ENCODE measurements at places on chromosomes 3 and 15.
A peak's percentile ranks its signal among the peaks of the same experiment; 100 is the strongest.

DNA sequence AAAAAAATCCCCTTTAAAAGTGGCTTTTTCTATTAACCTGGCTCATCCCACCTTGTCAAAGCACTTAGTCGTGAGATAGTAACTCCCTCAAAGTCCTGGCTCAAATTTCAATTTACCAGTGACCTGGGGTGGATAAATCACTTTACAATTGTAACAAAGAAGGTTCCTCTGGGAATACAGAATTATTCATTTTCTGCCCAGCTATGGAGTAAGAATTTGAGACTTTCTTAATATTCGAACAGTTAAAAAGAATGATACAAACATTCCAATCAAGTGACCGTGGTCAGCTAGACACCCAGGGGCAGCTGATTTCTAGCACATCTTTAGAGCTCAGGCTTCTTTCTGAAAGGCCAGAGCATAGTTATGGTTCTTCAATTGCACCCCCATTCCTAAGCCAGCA is 291.0 kb upstream of the TGFBR2 start:
- no peak for DNase-seq

GRCh38 chr3:15223685-15224572 is 17.9 kb downstream of the CAPN7 start:
- no peak for DNase-seq

DNA sequence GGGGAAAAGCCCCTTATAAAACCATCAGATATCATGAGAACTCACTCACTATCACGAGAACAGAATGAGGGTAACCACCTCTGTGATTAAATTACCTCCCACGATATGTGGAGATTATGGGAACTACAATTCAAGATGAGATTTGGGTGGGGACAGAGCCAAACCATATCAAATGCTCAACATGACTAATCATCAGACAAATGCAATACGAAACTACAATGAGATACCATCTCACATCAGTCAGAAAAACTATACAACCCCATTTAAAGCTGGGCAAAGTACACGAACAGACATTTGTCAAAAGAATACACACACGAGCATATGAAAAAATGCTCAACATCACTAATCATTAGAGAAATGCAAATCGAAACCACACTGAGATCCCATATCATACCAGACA is 67.7 kb downstream of the SCAPER start:
- DNase-seq, result no peak

GRCh38 chr3:8420612-8421011 is 81.0 kb upstream of the LMCD1 start:
- DNase-seq, result no peak

GRCh38 chr3:17013050-17013449 is 128.3 kb downstream of the PLCL2 start:
- DNase-seq, result no peak

GRCh38 chr15:98957655-98958054 is 49.9 kb downstream of the PGPEP1L start:
- DNase-seq, result no peak

GRCh38 chr3:26960382-26960781 is 337.8 kb downstream of the LRRC3B start:
- DNase-seq, result no peak

- no peak for DNase-seq
Observed at GRCh38 chr15:85097725-85098124, 116.1 kb downstream of the PDE8A start.

DNA sequence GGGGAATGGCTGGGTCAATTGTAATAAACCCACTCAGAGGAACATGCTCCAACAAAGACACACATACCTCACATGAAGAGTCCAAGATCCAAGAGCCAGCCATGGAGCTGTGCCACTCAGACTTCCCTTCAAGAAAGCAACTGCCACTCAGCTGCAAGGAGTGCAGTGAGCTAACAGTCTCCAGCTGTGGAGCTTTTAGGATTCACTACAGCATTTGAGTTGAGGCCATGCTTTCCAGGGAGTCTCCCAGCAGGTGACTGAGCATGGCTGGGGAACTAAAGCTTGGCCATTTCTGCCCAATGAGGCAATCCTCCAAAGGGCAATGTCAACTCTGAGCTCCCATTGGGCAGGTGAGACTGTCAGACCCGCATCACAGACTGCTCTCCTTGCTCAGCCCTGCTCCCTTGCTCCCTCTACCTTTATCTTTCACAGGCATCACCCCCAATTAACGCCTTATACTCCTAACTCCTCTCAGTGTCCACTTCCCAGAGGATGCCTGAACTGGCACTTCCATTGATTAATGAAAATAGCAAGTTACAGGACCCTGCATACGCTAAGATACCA is 165.3 kb upstream of the CTNNB1 start:
- no peak for DNase-seq

- no peak for DNase-seq
Observed at GRCh38 chr3:16999161-16999560, 114.4 kb downstream of the PLCL2 start.

DNA sequence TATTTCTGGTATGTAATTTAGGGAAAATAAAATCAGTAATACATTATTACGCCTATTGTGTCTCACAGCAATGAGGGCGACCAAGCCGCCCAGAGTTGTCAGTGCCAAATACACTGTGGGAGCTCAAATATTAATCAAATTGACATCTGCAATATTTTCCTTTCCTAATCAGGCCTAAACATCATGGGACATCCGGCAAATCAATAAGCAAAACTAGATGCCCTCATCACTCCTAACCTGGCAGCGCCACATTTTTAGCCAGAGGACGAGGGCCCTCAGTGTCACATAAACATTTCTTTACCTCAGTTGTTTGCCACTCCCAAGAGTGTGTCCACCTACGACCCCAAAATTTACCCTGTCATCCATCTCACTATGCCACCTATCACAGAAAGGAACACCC is 64.1 kb downstream of the WDR72 start:
- no peak for DNase-seq

DNA sequence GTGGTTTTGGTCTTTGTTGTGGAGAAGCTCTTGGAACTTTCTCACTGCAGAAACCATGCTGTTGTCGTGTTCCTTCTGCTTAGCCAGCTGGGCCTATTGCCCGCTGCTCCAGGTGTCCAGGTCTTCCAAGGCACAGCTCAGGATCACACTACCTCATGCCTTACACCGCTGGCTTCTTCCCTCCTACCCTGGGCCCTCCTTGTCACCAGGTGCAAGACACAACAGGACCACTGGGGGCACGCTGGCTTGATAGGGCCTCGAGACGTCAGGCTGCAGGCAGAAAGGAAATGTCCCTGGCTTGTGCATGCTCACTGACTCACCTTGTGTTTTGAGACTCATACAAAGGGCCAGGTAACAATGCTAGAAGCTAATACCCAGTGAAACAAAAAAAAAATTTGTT is 32.3 kb downstream of the PAQR9 start:
- no peak for DNase-seq

GRCh38 chr3:42224178-42224577 is 41.8 kb downstream of the CCK start:
- no peak for DNase-seq

- DNase-seq, result no peak
Observed at GRCh38 chr3:142418926-142419592, 28.8 kb downstream of the XRN1 start.

GRCh38 chr3:24985668-24986067 is 442.4 kb upstream of the RARB start:
- DNase-seq, result no peak

GRCh38 chr3:47664519-47664918 is 85.9 kb upstream of the CSPG5 start:
- DNase-seq, result no peak

DNA sequence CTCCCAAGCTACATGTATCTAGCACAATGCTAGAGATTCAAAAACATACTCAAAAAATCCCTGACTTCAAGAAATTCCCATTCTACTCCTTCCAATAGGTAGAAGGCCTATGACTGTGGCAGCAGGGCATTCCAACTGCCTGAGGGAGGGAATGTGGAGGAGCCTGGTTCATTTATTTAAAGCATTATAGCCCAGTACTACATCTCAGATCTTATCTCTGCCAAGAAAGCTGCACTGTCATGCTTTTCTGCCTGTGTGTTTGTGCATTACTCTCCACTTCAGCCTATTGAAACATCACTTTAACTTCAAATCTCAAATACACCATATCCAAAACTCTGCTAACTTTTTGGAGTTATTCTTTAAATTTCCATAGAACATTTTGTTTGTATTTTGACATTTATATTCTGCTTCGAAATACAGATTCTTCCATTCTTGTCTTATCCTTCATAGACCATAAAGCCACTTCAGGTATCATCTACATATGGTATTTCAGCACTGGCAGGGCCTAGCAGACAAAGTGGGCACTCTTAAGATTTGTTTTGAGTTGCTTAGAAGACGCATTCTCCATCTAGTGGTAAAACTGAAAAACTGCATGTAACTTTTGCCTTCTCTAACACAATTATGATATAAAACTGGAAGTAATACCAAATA is 59.1 kb upstream of the NEDD4 start:
- DNase-seq, result no peak

DNA sequence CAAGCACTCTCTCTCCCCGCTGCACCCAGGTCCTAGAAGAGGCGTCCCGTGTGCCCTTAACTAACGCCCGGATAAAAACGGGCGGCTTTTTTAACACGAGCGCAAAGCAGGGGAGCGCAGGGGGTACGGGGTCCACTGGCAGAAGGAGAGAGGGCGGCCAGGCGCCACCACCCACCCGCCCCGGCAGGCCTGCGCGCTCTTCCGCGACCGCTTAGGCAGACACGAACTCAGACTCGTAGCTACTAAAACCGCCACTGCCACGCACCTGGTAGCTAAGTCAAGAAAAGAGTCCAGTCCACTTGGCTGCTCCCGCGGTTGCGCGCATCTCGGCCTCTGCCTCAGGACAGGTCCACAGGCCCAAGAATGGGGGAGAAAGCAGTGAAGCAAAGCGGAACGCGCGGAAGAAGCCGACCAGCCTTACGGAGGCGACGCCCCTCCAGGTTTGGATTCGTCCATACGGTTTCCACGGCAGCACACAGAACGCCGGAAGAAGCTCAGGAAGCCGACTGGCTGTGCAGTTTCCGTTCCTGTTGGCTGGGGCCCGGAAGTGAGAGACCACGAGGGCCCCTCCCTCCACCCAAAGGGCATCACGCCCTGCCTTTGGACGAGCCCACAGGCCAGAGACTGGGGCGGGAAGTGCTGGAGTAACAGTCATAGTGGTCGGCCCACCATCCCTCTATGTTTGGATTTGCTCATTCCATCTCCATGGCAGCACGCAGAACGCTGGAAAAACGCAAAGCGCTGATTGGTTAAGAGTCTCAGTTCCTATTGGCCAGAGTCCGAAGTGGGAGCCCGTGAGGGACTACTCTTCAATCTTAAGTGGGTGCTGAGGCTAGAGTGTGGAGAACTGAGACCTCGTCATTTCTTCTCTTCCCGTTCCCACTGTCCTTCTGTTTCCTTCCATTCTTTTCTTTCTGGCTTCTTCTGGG is at the start of gene ULK4:
Gene ULK4, minus strand, starts transcription at position 353 of the 929 bp plus-strand sequence. CDS start 7,344 bp downstream, outside the sequence.
- DNase-seq, result peak; percentile 89

DNA sequence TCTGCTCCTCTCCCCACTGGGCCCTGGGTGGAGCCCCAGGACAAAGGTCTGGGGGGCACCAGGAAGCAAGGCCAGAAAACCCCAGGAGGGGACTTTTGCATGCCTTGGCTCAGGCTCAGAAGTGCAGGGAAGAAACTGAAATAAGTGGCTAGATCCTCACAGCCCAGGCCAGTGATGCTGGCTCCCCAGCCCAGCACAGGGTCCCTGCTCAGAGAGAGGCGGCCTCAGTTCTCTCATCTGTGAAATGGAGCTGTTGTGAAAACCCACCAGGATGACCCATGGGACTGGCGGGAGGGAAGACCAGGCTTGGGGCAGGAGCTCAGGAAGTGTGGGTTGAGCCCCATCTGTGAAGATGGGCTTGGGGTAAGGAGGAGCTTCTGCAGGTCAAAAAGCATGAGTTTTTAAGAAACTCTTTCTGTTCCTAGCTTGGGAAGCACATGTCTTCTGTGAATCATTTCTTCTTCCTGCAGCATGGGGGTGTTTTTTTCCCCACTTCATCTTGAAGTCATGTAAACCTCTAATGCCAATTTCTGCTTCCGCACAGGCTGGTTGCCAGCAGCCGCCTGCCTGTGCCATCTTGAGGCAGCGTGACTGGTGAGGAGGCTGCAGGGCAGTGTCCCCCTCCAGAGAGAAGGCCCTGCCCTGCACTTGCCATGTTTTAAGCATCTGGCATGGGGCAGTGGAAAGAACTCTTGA is 118.6 kb downstream of the SMAD6 start:
- no peak for DNase-seq

DNA sequence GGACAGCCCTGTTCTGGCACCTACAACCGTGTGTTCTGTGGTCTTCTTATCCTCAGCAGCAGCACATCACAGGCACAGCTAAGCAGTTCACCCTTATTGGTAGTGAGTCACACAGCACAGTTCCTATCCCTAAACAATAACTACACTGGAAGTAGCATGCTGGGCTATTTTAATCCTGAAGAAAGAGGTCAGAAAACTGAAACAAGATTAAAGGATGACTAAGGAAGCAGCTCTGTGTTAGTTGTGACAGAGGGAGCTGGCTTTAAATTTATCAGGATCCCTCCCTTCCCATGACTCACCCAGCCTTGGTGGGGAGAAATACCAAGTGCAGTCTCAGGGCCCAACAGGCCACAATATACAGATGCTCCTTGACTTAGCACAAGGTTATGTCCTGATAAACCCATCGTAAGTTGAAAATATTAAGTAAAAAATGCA is 144.3 kb downstream of the ERC2 start:
- no peak for DNase-seq

GRCh38 chr3:167876620-167877281 is 141.2 kb downstream of the SERPINI1 start:
- no peak for DNase-seq

- no peak for DNase-seq
Observed at GRCh38 chr3:186084264-186084663, 24.6 kb downstream of the ETV5 start.

- no peak for DNase-seq
Observed at GRCh38 chr3:152607179-152607578, 227.8 kb upstream of the P2RY1 start.

DNA sequence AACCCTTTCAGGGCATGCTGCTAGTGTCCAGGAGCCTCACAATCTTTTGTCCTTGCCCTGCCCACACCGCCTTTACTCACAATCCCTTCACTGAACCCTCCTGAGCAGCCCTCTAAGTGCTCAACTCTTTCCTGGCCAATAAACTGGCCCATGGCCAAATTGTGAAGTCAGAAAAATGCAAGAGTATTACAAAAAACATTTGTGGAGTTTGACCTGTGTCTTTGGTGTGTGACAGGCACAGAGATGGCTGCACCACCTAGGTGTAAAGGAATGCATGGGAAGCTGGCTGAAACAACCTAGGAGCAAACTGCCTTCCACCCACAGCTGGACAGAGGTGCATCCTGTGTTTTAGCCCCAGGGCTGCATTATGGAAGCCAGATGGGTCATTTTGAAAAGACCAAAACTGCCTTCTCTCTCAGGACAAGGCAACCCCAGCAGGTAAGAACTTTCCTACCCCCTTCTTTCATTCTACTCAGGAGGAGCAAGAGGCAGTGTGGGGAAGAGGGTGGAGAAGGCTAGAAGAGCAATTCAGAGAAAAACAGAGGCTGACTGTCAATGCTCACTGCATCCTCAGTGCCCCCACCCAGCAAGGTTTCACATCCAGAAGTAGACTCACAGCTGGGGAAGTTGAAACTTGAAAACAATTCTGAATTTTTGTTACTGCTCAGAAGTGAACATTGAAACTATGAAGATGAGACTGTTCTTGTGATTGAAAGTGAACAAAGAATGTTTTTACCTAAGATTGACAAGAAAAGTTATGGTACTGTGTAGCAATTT is 78.6 kb downstream of the TRIM42 start:
- DNase-seq, result no peak

All from activated naive CD8-positive, alpha-beta T cell treated with anti-CD3 and anti-CD28 coated beads, Interleukin-2, amount 50 U/mL, for 16 hours (primary cell).